ENCODE measurements at places on chromosomes 1 and 21.

- DNase-seq = no peak
Observed at GRCh38 chr1:50152236-50152635, 43.5 kb downstream of the ELAVL4 start.

DNA sequence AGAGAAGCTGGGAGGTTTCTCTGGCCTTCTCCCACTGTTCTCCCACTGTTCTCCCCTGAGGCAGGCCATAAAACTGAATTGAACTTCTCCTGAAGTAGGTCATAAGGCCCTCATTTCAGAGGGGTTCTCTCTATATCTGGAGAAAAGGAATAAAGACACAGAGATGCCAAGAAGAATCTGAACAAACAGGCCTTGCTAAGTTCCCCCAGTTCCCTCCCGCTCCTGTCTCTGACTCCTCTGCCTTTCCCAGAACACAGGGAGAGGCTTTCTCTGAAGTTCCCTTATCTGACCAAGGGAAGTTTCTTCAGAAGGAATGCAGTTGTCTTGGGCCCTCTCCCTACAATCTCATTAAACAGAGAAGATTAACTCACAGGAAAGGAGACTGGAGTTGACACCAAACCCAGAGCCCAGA is 83.4 kb downstream of the SLC16A1 start:
- DNase-seq = no peak

DNA sequence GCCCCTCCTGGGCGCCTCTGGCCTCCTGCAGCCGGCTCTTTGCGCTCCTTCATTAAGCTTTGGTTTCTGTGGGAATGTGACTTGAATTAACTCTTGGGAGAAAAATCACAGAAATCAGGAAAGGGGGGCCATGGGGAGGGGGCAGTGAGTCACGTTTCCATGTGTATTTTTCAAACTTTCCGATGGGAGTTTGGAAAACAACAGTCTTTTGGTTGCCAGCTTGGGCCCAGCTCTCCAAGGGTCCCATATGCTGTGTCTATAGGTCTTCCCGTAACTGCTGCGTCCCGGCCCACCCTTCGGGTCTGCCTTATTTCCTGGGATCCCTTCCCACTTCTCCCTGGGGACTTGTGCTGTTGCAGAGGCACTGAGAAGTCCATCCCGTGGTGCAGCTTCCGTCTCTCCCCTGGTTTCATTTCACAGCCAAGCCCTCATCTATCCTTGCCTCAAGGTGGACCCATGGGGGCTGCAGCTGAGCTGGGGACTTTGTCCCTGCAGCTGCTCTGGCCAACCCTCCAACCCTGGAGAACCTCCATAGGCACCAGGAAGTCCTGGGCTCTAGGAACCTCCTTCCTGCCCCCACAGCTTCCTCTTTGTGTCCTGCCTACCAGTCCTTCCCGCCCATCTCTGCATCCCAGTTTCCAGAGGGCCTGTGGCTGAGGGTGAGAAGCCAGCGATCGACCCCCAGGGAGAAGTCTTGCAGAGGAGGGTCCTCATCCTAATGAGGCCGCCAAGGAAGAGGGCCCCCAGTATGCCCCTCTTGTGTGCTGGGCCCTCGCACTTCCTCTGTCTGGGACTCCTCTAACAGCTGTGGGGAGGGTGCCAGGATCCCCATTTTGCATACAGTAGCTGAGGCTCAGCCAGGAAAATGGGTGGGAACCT is 11.6 kb upstream of the LMNA start:
- peak; percentile 60 for DNase-seq

DNA sequence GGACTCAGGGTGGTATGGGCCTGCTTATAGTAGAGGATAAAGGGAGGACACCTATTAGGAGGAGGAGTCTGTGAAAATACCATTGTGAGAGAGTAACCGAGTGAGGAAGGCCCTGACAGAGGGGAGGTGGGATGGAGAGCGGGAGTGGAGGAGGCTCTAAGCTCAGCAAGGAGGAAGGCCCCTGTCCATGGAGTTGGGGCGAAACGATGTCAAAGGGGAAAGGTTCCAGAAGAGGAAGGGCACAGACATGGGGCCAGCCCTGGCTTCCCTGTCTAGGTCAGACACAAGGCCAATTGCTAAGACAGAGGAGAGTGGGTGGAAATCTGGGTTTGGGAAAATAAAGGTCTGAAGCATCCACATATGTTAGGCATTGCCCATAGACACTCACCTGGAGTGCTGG is 44.2 kb downstream of the ELK4 start:
- DNase-seq = no peak

GRCh38 chr1:113937146-113937545 is 8.0 kb downstream of the HIPK1 start:
- DNase-seq = no peak

DNA sequence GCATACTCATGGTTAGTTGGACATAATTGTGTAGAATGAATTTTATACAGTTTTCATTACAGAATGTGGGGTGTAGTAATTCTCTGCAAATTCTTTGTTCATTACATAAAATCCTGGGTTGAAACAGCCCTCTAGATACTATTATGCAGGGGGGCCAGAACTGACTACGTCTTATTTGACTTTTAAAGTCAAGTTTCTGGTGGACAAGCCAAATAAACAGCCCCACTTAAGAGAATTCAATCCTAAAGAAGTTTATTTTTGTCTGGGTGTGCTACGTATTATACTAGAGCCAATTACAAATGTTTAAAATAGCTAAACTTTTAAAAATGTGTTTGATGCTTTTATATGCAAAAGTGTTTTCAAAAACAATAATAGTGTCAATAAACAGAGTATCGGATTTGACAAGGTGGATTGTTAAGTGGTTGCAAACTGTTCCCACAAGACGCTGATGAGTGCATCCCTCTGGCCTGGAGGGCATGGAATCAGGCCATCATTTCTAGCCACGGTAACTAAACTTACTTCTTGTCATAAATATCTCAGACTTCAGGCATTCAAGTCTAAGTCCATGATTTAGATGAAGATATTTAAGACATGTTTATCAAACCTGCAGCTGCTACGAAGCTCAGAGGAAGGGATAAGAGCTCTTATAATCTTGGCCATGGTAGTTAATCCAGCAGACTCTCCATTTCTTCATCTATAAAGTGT is 646.3 kb downstream of the KIF26B start:
- DNase-seq = no peak

DNA sequence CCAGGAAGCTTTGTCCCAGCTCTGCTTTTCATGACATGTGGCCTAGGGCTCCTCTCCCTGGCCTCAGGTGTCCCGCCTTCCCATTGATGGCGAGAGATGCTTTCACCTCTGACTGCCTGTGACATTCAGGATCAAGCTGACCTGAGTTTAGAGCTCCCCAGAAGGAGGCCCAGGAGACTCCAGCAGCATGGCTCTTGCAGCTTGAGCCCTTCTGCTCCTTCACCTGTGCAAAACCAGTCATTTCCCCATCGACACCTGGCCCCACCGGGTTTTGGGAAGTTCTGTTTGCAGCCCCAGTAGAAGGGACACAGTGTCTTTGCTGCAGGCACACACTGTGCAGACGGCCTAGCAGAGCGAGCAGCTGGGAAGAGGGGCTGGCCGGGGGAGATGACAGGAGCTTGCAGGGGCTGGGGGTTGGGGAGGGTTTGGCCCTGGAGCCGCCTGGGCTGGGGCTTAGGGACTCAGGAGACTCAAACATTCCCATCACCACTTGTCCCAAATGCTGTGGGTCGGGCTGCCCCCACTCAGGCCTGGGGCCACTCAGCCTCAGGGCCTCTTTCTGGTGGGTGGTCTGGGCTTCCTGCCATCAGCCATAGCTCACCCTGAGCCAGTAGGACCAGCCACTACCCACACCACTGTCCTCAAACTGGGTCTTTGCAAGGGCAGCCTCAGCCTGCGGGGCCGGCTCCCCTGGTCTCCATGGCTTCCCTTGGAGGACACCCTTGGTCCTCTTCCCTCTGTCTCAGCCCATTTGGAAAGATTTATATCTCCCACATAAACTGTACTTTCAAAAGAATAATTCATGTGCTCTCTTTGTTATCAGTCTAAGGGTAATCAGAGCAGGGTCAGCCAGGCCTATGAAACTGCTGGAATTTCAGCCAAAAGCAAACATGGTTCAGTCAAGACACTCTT is 3.8 kb upstream of the EDN2 start:
- no peak for DNase-seq

DNA sequence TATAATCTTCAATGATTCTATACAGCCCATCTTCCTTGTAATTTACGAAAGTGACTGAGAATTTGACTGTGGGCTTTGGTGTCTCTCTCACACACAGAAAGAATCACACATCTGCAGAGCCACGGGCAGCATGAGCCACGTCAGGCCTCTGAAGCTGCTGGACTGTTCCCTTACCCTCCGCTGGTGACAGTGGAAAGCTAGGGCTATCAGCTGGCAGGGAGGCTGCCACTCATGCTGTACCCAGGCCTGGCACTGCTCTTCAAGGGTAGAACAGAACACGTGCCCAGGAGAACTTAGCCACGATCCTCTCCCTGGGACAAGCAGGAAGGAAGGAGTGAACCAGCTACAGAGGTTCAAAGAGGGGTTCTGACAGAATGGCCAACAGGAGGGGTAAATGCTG is 90.7 kb downstream of the JAK1 start:
- no peak for DNase-seq

GRCh38 chr1:202565890-202566602 is 144.2 kb downstream of the SYT2 start:
- DNase-seq = no peak

DNA sequence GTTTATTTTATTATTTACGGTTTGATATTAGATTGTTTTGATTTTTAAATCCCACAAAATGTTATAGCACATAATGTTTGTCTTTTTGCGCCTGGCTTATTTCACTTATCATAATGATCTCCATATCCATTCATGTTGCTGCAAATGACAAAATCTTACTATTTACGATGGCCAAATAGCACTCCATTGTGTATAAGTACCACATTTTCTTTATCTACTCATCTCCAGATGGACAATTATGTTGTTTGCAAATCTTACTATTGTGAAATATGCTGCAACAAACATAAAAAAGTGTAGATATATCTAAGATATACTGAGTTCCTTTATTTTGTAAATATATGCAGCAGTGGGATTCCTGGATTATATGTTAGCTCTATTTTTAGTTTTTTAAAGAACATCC is 1568.3 kb downstream of the AMY1C start:
- DNase-seq = no peak

DNA sequence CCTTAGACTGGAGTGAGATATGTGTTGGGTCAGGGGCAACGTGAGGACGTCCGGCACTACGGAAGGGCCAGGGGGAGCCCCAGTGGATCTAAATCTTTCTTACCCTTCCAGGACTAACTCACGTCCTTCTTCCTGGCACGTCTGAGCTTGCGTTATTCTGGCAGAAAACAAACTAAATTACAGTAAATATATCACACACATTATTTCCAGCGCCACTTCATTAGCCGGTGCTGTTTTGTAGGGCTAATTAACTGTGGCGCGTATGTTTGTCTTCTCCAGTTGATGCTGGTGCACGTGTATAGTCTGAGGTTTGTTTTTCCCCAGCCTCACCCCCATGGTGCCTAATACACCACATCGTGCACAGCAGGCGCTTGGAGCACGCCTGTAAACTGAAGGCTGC is 59.2 kb downstream of the TLR5 start:
- DNase-seq = no peak

GRCh38 chr1:26537951-26538352 is 8.4 kb downstream of the RPS6KA1 start:
- DNase-seq = peak; percentile 18

DNA sequence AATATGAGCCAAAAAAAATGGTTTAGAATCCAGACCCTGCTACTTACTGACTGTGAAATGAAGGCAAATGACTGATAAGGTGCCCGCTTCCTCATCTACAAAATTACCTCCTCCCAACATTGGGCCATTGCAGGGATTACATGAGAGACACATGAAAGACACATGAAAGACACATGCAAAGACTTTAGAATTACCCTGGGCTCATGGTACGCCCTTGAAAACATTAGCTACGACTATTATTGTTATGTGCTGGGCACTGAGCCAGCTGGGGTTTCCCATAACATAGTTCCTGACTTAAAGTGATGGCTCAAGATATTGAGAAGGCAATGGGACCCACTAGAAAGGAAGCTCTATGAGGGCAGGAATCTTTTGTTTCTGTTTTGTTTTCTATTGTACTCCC is 43.7 kb upstream of the KANK4 start:
- no peak for DNase-seq

DNA sequence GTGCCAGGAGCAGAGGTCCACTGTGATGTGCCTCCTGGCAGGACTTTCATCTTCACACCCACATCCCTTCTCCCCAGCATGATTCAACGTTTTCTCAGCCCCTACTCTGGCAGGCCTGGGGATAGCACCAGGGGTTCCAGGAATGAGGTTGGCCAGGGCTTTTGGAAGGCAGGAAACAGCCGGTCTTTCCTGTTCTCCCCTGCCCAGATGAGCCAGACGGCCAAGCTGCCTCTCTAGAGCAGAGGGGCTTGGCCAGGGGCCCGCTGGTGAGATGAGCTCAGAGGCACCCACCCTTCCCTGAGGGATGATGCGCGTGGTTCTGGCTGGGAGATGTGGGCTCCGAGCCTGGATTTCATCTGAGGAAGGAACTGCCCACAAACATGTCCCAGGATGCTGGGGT is 4.3 kb upstream of the MFAP2 start:
- peak; percentile 84 for DNase-seq

DNA sequence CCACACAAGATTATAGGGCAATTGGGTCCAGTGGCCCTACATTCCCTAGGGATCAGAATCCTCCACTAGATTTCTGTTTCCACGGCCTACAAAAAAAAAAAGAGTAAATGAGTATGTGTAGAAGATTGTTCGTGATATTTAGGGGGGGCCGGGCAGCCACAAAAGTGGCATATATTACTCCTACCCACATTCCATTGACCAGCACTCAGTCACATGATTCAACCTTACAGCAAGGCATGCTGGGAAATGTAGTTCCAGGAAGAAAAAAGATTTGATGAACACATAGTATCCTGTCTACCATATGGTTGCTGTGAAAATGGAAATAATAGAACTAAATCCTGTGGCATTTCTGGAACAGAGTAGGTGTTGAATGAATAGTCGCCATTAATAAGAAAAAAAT is 43.4 kb upstream of the GJB5 start:
- DNase-seq = no peak

GRCh38 chr21:18340387-18340942 is 63.1 kb downstream of the TMPRSS15 start:
- peak; percentile 12 for DNase-seq

DNA sequence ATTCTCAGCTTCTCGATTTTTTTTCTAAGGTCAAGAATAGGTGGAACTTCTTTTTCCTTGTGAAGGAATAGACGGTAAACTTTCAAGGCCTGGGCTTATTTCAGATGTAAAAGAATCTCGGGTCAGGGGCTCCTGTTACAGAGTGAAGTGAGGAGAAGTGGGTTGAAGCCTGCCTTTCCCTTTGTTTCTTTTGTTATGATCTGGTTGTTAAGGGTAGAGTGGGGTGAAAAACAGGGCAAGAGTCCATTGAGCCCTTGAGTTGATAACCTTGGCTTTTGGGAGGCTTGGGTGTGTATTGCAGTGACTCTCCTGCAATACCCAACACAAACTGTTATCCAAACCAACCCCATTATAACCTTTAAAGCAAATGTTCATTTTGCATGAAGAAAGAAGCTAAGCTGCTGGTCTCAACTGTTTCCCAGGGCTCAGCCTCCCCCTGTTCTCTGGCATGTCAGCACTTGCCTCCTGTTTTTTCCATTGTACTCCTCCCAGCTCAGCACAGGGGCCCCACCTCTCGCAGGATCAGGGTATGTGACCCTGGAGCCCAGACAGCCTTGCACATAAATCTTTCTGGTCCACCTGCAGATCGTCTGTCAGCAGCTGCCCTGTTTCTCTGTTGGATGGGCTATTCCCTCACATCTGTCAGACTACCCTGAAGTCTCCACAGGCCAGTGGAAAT is 102.4 kb downstream of the CACHD1 start:
- no peak for DNase-seq

All from fibroblast of the conjunctiva (primary cell).